Caco-2 (cell line): ENCODE measurements at places on chromosomes 2 and 18.
A peak's percentile ranks its signal among the peaks of the same experiment; 100 is the strongest.

GRCh38 chr2:117949806-117950205 is 64.1 kb downstream of the CCDC93 start:
- DNase-seq: no peak

- DNase-seq: no peak
These were observed 10.1 kb downstream of the IL37 start for GRCh38 chr2:112920923-112921532.

GRCh38 chr2:20382965-20383810 is 32.5 kb upstream of the PUM2 start:
- DNase-seq: no peak

- DNase-seq: peak; percentile 54
These were observed 84.9 kb upstream of the EPB41L3 start for GRCh38 chr18:5628512-5629255.

GRCh38 chr2:16656784-16657391 is 8.7 kb downstream of the CYRIA start:
- DNase-seq: no peak

GRCh38 chr2:85251070-85251616 is 76.6 kb downstream of the TGOLN2 start:
- no peak for DNase-seq

GRCh38 chr18:41461114-41461513 is 493.9 kb upstream of the PIK3C3 start:
- DNase-seq: peak; percentile 1

- no peak for DNase-seq
These were observed 91.2 kb downstream of the DYNC1I2 start for GRCh38 chr2:171778515-171778914.

- DNase-seq: no peak
These were observed 87.9 kb downstream of the BCL2L11 start for GRCh38 chr2:111208639-111209038.

DNA sequence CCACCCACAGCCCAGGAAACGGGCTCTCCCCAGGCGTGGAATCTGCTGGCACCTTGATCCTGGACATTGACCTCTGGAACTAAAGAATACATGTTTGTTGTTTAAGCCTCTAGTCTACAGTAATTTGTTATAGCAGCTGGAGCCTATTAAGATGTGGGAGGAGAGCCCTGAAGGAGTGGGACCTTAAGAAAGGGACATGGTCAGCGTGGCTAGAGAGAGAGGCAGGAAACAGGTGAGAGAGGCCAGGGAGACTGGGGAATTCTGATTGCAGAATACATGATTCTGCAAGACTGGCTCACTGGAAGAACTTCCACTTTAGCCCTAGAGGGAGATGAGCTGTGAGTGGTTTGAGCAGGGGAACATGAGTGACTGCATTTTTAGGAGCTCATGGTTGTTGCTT is 83.2 kb downstream of the CD8B2 start:
- no peak for DNase-seq

- DNase-seq: no peak
These were observed 93.9 kb downstream of the VWC2L start for GRCh38 chr2:214504599-214505376.

- DNase-seq: no peak
These were observed 2137.3 kb upstream of the CELF4 start for GRCh38 chr18:39702888-39703287.

- DNase-seq: no peak
These were observed 74.1 kb downstream of the VRK2 start for GRCh38 chr2:58120626-58121229.

DNA sequence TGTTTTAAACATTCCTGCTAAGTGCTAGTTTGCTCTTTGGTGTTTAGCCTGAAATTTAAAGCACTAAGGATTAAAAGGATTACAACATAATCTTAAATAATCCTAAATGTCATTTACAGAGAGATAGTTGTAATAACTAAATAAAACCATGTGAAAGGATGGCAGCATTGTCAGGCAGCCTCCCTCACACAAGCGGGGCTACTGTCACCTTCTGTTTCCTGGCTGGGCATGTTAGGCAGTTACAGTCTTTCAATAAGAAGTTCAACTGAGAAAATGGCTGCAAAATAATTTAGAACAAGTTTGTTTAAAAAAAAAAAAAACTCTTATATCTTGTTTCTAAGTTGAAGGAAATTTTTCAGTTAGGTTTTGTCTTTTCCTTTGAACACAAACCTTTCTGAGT is 124.9 kb downstream of the ARHGAP15 start:
- DNase-seq: no peak

- peak; percentile 43 for DNase-seq
These were observed 93.9 kb upstream of the LGALSL start for GRCh38 chr2:64359892-64360657.

DNA sequence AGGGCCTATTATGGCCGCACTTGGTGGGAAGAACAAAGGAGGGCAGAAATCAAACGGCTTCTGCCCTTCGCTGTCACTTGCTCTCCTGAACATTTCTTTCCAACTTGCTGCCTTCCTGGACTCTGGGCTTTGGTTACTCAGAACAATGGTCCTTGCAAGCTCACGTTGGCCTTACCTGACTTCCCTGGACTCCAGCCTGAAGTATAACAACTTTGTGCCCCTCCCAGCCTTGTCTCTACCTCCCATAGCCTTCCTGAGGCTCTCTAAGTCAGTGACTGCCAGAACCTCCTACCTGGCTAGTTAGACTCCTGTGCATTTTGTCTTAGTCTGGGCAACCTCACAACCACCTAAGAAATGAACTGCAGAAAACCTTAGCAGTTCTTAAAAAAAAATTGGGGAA is 30.2 kb upstream of the ITPRID2 start:
- no peak for DNase-seq

- DNase-seq: no peak
These were observed 105.0 kb downstream of the COL6A3 start for GRCh38 chr2:237309011-237309410.

- DNase-seq: no peak
These were observed 40.1 kb upstream of the TMEM177 start for GRCh38 chr2:119638685-119639554.

GRCh38 chr2:153891051-153891450 is 19.3 kb downstream of the GALNT13 start:
- DNase-seq: no peak
